ENCODE measurements at places on chromosomes 4 and X. TPM values are rescaled to one million over a fixed set of nuclear protein-coding genes. Genes with fewer than 3 reads are reported as not detected.

Gene LEF1
- polyA plus RNA-seq, result 4.6 TPM

Gene CT47B1
- polyA plus RNA-seq, result not detected

Gene SMIM31
- not detected for polyA plus RNA-seq

Gene UGT2A2
- not detected for polyA plus RNA-seq

Gene TMEM33
- polyA plus RNA-seq, result 21.0 TPM

Gene CYP2U1
- 0.77 TPM for polyA plus RNA-seq

Gene MAGEA10
- polyA plus RNA-seq, result not detected

Gene TTC29
- polyA plus RNA-seq, result not detected

Gene FGA
- not detected for polyA plus RNA-seq

Gene GLRA2
- not detected for polyA plus RNA-seq

Gene TENM3
- polyA plus RNA-seq, result 0.39 TPM

Gene KLHL4
- polyA plus RNA-seq, result 0.06 TPM

Gene HUWE1
- polyA plus RNA-seq, result 34.9 TPM

Gene MEPE
- polyA plus RNA-seq, result not detected

Gene CETN2
- polyA plus RNA-seq, result 33.8 TPM

Gene IL3RA
- 2.7 TPM for polyA plus RNA-seq

Gene CXCL10
- polyA plus RNA-seq, result 0.73 TPM

Gene APLN
- 0.31 TPM for polyA plus RNA-seq

Gene HSD17B13
- polyA plus RNA-seq, result 0.14 TPM

Gene OPRPN
- polyA plus RNA-seq, result not detected

Gene HEPH
- 2.0 TPM for polyA plus RNA-seq

Gene CENPVL2
- not detected for polyA plus RNA-seq

Gene CD40LG
- 0.14 TPM for polyA plus RNA-seq

Gene MAGEA2B
- polyA plus RNA-seq, result not detected

Gene ADH1C
- 2.3 TPM for polyA plus RNA-seq

Gene DGAT2L6
- polyA plus RNA-seq, result not detected

Gene GPAT3
- polyA plus RNA-seq, result 11.2 TPM

Gene GAB1
- 7.8 TPM for polyA plus RNA-seq

Gene PDE5A
- 1.8 TPM for polyA plus RNA-seq

Gene CXCL11
- 0.07 TPM for polyA plus RNA-seq

Gene RBM47
- 31.3 TPM for polyA plus RNA-seq

Gene PGAM4
- not detected for polyA plus RNA-seq

Gene FAM9B
- polyA plus RNA-seq, result not detected

Gene ADD1
- polyA plus RNA-seq, result 156 TPM

Gene PARM1
- polyA plus RNA-seq, result 1.8 TPM

Gene FHDC1
- 6.7 TPM for polyA plus RNA-seq
